ENCODE measurements at places on chromosomes 6 and 20.

- DNase-seq: no peak
Measured at GRCh38 chr6:142799639-142800038, 145.3 kb downstream of the HIVEP2 start.

DNA sequence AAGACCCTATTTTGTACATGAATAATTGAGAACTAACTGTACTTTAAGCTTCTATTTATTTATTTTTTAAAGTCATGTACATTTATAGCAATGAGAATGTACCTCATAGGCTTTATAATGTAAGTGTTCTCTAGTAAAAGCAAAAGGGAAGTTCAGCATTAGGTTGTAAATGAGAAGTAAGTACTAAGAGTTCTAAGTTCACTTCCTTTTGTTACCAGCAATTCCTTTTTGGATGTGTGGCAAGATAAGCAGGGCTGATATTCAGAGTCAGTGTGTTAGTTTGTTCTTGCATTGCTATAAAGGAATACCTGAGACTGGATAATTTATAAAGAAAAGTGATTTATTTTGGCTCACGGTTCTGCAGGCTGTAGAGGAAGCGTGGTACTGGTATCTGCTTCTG, 54.0 kb upstream of the CCN2 start:
- no peak for DNase-seq

GRCh38 chr6:64850121-64850520, 856.9 kb downstream of the EYS start:
- no peak for DNase-seq

DNA sequence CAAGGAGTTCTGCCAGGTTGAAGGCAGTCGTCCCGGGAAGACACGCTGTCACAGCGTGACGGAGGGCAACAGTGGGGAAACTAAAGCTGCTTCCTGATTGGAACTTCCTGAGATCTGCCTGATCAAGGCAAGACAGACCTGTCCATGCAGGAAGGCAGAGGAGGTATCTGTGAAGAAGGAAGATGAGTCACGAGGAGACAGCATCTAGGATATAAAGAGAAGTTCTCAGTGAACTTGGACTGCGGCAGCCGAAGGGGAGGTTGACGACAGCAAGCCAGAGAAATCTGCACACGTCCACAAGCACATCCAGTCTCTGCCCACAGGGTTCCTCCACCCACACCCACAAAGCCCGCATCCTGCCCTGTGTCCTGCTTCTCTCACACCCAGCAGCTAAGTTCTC, 38.6 kb downstream of the PREP start:
- peak; percentile 72 for DNase-seq

DNA sequence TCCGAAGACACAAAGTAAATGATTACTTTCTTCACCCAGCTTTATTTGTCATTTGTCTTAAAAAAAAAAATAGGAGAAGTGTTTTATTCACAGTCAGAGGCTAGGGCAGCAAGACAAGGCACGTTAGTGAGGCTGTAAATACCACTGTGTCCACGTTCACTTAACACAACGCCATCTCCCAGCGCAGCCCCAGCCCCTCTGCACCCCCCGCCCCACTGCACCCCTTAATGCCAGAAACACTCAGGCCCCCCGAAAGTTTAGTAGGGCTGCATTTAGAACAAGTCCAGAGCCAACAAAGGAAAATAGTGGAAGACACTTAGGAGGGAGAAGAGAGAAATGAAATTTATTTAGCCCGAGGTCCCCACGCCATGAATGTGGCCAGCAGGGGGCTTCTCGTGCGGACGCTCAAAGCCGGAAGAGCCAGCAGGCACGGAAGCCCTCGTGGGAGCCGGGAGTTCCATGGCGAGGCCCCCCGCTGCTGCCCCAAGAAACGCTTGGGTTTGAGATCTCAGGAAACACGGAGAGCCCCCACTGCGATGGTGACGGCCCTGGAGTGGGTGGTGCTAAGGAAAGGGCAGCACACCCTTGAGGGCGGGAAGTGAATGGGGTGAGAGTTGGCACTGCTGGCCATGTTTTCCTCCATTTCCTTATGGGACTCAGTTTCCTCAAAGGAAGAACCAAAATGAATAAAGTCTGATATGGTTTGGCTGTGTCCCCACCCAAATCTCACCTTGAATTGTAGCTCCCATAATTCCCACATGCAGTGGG, 50.2 kb downstream of the IYD start:
- DNase-seq: peak; percentile 52

GRCh38 chr6:77425671-77426070, 37.6 kb downstream of the HTR1B start:
- DNase-seq: no peak

- peak; percentile 18 for DNase-seq
Measured at GRCh38 chr6:36962874-36963273, 8.3 kb downstream of the PI16 start.

Measured in RPMI7951 (cell line).